ENCODE measurements at places on chromosomes 1 and 21. TPM values are rescaled to one million over a fixed set of nuclear protein-coding genes. Genes with fewer than 3 reads are reported as not detected.

DNA sequence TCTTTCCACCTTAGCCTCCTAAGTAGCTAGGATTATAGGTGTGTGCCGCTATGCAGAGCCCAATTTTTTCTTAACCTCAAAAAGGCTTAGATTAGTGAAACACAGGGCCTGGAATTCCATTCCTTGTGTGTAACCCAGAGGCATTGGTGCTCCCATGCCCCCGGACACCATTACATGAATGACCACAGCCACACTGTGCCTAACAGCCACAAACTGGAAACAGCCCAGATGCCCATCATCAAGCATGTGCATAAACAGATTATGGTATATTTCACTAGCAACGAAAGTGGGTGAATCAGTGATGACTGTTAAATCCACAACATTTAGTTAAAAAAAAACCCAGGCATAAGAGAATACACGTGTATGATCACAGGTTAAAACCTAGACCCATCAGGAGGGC, 24.4 kb downstream of the ADAM30 start:
- DNase-seq, result peak; percentile 74

SLC37A1 gene
- total RNA-seq, result 6.4 TPM

DNA sequence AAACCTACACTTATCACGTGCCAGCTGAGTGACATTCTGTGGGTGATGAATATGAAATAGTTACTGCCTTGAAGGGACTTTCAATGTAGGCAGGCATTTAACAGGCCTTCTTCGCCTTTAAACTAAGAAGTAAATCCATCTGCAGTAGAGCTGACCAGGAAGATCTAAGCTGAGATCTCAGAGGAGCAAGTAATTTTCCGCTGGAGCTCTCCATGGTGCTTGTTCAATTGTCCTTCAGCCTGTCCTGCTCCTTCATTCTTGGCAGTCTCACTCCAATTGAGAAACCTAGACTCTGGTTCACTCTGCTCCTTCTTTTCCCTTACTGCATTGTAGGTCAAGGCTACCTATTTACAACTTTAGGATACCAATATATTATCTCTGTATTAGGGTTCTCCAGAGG, 183.5 kb downstream of the HMCN1 start:
- peak; percentile 65 for DNase-seq

DNA sequence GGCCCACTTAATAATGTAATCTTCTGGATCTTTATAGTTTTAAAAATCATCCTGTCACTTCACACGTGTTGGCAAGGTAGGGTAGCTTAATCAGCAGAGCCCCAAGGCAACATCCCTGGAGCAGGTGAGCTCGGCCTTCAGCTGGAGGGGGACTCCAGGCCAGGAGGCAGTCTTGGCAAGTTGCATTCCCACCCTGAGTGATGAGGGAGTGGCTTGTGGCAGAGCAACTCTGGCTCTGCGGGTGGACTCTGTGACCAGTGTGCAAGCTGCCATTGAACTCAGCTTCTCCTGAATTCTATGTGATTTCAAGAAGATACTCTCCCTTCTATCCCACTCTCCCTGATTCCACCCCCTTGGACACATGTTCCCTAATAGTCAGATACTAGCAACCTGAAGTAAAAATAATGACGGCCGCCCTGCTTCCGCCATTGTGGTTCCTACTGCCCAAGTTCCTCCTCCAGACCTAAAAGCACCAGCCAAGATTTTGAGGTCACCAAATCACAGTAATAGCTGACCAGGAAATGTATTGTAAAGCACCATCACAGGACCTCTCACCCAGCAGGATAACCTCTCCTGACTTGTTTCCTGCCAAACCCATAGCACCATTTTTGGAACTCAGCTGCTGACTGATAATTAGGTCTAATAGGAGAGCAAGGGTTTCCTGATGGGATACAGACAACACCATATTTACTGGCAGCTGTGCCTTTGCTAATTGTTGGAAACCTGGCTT, 11.5 kb upstream of the LYST start:
- DNase-seq, result no peak

DNA sequence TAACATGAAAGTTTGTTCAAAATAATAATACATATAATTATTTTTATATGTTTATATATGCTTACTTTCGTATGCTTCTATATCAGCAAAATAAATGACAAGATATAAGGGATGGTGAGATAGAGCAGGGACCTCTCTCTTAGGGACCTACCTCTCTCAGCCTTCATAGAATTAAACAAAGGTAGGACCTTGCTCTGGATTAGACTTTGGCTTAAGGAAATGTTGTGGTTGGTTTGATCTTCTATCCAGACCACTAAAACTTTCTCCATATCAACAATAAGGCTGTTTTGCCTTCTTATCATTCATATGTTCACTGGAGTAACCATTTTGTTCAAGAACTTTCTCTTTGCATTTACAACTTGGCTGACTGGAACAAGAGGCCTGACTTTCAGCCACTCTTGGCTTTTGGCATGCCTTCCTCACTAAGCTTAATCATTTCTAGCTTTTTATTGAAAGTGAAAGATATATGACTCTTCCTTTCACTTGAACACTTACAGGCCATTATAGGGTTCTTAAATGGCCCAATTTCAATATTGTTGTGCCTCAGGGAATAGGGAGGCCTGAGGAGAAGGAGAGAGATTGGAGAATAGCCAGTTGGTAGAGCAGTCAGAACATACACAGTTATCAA, 14.4 kb downstream of the FRRS1 start:
- DNase-seq, result no peak

DNA sequence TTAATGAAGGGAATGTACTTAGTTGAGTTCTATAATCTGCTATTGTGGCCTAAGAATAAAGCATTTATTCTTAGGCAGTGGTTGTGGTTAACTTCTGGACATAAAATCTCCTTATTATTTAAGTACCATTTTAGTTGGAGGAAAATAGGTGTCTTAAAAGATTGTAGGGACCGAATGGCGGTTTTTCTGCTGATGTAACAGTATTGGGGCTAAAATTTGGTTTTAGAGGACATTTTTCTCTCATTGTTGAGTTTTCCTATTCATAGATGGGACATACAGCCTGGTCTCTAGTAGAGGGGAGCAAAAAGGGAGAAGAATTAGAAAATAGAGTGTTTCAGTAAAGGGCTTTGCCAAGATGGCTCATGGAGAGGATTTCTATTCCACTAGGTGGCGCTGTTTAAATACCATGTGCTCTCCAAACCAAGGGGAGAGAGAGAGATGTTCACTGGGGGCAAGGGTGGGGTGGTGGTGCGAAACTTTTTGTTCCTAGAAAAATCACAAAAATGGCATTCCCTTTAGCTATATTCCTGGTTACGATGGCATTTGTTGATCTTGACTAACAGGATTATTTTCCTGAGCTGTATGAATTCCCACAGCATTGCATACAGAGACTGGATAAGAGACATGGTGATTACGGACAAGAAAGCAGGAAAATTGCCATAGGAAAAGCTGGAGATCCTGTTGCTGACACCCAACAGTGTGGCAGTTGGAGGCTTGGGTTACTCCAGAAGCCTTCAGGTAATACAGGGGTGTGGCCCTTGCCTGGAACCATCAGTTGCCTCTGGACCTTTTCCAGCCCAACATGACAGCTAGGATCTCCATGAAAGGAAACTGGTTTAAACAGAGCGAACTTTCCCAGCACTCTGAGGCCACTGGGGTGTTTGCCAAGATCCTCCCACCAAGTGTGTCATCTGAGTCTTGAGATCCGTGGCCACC, 18.2 kb upstream of the FCGR2A start:
- DNase-seq, result peak; percentile 68

DNA sequence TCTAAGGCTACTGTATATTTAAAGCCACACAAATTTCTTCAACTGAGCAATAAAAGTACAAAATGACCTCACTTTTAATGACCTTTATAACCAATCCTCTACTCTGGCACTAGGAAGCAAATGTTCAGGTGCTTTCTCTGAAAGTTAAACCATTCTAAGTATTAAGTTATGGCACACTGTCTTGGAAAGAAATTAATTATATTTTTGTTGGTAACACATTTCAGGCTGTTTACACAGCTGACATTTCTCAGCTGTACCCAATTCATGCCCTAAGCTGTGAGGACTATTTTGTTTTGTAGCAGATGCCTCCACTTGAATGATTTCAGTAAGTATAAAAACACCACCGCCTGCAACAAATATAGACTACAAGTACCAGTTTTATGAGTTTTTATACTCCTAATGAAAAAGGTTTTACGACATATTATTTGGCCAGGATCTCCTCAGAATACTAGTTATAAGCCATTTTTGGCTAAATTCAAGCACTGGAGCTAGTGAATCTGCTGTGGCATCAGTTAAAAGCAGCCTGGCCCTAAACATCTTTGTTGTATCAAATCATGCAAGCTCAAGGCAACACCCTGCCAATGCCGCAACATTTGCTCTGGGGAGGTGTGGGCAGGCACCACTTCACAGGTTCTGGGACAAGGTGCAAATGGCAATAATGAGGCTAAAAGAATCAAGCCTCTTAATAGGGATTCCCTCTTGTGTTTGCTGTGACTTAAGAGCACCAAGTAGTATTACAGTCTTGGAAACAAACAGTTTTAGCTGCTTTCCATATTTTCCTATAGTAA, 228.4 kb upstream of the DMRTA2 start:
- no peak for DNase-seq

- peak; percentile 51 for DNase-seq
Observed at GRCh38 chr1:1208713-1209433, 2.5 kb upstream of the TNFRSF18 start.

C4BPA gene
- total RNA-seq, result not detected

S100A1 gene
- total RNA-seq, result 0.17 TPM

ATP1A4 gene
- 0.26 TPM for total RNA-seq

TCP10L gene
- 0.83 TPM for total RNA-seq

KMO gene
- total RNA-seq, result not detected

GRCh38 chr1:153113416-153113815, at the start of gene SPRR2F:
TSS of gene SPRR2F (minus strand) at chr1:153113516. CDS start at chr1:153112733, 783 bp downstream.
- no peak for DNase-seq

RIIAD1 gene
- not detected for total RNA-seq

DNA sequence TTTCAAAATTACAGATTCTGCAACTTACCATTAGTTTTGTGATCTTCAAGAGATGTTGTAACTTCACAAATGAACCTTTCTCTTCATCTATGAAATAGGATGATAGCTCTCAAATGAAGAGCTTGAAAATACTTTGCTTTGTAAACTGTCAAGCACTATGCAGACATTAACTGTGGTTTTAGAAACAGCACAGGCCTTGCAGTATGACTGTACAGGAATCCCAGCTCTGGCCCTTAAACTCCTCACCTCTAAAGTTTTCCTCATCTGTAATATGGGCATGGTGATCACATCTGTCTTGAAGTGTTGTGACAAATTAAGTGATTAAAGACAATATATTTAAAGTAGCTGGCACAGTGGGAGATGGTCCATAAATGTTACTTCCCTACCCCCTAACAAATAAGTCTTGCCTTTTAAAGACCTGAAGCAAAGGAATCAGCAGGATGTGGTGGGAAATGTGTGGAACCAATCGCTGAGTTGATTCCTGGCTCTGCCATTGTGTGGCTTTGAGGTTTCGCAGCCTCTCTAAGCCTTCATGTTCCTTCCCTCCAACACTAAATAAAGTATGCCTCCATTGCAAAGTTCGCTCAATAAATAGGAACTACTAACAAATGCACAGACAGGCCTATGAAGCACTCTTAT, 5.5 kb upstream of the PTP4A2 start:
- DNase-seq, result no peak

RSPO1 gene
- total RNA-seq, result 0.26 TPM

AIM2 gene
- not detected for total RNA-seq

DNA sequence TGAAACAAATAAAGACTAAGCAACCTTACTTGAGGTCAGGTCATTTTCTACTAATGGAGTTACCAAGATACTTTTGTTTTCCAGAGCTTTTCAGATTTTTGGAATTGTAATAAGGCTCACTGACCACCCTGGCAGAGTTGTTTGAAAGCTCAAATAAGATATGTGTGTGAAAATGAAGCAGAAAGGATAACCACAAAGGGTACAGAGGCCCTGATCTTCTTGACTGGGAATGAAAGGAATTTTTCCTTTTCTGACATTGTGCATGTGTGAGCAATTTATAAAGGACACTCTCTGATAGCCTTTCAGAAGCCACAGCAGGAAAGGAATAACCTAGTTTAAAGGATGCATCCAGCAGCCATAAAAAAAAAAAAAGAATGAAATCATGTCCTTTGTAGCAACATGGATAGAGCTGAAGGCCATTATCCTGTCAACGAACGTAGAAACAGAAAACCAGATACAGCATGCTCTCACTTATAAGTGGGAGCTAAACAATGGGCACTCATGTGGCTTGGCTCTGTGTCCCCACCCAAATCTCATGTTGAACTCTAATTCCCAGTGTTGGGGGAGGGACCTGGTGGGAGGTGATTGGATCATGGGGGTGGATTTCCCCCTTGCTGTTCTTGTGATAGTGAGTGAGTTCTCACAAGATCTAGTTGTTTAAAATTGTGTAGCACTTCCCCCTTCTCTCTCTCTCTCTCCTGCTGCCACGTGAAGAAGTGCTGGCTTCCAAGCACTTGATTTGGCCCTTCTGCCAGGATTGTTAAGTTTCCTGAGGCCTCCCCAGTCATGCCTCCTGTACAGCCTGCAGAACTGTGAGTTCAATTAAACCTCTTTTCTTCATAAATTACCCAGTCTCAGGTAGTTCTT, 3.1 kb upstream of the SRP9 start:
- no peak for DNase-seq

ZNF669 gene
- total RNA-seq, result 10.2 TPM

DNA sequence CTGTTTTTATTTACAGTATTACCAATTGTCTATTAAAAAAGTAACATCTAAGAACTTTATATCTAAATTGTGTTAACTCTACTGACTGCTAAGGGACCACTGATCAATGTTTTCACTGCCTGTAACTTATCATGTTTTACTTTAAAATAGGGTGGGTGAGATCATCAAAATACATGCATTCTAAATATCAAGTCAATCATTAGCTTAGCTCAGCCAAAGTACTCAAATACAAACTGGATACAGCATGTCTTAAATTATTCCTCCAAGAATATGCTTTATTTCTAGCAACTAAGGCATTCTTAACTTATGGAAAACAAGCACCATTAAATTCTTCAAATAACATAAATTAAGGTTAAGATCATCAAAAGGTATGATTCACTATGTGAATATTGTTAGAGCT, 638.7 kb upstream of the RGS18 start:
- DNase-seq, result no peak

NECTIN4 gene
- 0.33 TPM for total RNA-seq

HCRTR1 gene
- not detected for total RNA-seq

CR1L gene
- total RNA-seq, result not detected

DNA sequence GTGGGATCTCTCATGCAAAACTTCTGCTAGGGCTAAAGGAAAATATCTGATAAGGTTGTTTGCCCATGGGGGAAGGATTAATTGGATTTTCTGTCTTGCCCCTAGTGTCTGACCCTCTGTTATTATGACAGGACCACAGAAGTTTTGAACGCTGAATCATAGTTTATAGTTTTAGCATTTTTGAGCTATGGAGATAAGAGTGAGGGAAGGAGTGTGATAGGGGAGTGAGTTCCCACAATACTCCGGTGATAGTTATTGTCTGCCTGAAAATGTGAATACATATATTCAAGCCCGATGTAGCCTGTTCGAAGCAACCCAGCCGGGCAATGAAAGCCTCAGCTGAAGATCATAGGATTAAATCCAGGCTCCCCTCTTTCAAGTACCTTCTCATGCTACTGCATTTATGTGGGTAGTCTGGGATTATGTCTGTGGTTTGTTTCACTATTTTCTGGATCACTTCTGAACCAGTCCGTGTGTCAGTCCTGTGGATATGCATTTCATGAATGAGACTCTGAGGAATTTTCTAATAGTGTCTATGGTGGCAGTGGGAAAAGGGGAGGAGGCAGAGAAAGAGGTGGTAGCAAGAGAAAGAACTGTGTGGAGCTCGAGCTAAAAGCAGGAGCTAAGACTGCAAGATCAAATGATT, 258.7 kb downstream of the DISC1 start:
- peak; percentile 42 for DNase-seq

- peak; percentile 21 for DNase-seq
Observed at GRCh38 chr1:247487057-247487456, 29.2 kb upstream of the OR2B11 start.
